ENCODE measurements at places on chromosomes 5 and 9.

- peak; percentile 56 for DNase-seq
These were observed 94.6 kb downstream of the KDM4C start for GRCh38 chr9:6852243-6852963.

DNA sequence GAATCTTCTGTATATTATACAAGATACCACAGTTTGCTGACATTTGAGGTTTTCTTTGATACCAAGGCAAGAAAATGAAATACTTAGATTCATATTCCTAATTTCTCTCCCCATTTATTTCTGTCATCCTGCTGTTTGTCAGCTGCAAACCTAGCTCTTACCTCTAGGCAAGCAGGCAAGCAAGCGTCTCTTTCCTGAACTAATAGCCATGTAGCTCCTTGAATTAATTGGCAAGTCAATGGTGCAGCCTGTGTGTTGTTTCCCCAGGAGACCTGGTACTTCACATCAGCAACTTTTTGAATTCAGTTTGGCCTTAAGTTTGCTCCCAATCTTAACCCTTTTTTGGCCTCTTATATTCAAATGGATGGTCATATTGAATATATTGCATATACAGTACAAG, 573.6 kb upstream of the ARRDC3 start:
- DNase-seq = no peak

DNA sequence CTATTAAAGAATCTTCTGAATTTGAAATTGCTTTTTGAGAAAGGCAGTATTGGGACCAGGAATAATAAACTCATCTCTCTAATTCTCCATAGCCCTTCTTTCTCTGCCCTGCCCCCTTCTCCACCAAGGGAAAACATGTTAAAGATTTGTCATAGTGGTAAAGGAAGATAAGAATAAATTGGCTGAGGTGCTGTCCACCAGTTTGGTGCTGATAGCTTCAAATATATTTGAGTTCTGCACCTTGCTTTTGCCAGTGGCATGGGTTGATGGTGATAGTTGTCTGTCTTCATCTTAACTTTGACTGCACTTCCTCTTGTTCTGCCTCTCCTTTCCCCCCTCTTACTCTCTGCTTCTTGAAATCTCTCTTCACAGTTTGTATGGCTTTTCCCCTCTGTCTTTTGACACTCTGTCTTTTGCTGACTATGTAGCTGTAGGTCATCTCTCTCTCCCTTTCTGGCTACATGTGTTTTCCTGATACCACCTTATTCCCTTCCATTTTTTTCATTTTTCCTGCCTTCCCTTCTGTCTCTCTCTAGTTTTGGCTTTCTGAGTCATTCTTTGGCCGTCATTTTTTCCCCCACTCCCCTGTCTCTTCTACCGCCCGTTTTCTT, 56.6 kb downstream of the NDUFS4 start:
- DNase-seq = no peak

- DNase-seq = no peak
These were observed 48.6 kb upstream of the OLFM1 start for GRCh38 chr9:135038826-135039225.

GRCh38 chr9:98807070-98807813, at the start of gene GALNT12:
TSS of gene GALNT12 (plus strand) at chr9:98807670. CDS start at chr9:98807699, 29 bp downstream.
- DNase-seq = no peak

Measured in kidney epithelial cell (primary cell).